ENCODE measurements at places on chromosomes 2 and 18. TPM values are rescaled to one million over a fixed set of nuclear protein-coding genes. Genes with fewer than 3 reads are reported as not detected.

The ROCK1 gene
- total RNA-seq, result 37.6 TPM

The NR4A2 gene
- 0.61 TPM for total RNA-seq

GRCh38 chr2:134392442-134393074, 138.7 kb downstream of the MGAT5 start:
- no peak for DNase-seq

DNA sequence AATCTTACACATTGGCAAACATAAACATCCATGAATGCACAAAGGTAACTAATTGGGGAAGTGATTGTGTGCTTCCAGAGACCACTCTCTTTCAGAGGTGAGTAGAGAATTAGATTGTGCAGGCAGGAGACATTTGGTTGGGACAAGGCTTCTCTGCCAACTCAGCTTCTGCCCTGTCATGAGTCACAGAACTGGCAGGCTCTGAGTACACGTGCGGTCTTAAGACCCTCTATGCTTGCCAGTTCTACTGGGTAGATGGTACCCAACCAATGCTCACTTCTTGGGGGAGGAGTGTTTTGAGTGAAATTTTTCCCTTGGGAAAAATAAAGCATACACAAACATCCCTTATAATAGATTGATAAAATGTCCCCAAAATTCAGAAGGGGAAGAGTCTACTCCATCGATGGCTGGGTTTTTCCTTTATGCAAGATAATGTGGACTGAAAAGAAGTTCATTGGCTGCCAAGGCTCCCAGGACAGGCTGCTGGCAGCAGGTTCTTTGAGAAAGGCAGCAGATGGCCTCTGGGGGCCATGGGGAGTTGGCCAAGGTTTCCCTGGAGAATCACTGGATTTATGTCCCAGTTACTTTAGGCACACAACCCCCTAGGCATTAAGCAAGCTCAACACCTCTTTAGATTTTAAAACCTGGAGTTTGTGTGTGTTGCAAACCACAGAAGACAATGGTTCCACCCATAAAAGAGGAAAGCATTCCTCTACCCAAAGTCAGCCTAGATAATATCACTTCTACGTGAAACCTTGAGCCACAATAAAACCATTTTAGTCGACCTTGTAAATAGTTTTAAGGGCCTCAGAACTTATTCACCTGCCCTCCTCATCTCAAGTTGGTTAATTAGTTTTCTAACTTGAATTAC, 417.0 kb downstream of the TXNL1 start:
- no peak for DNase-seq

GRCh38 chr2:210964141-210964764, 407.9 kb downstream of the CPS1 start:
- no peak for DNase-seq

DNA sequence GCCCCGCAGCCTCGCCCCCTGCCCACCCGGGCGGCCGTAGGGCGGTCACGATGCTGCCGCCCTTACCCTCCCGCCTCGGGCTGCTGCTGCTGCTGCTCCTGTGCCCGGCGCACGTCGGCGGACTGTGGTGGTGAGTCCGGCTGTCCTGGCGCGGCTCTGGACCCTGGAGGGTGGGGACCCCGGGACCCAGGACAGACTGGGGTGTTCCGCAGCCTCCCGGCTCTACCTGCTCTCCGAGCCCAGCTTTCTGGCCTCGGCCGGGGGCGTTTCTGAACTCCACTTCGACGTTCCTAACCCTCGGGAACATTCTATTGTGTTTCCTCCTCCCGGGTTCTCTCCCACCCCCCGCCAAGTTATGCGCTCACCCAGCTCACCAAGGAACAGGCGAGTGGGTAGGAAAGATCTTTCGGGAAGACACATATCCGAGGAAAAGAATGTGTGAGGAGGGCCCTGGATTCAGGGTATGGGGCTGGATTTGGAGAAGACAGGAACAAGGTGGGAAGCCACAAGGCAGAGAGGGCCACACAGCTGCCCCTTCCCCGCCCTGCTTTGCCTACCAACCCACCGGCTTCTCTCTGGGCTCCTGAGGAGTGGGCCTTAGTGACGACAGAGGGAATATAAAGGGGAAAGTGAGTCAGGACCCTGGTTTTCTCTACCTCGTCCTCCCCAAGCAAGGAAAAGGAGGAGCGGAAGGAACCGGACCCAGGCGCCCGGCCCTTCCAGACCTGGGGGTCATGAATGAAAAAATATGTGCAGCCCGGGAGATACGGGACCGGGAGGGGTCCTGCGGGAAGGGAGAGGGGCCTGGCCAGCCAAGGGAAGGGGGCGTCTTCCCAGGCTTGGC, 605 bp downstream of the WNT6 start:
- no peak for DNase-seq

DNA sequence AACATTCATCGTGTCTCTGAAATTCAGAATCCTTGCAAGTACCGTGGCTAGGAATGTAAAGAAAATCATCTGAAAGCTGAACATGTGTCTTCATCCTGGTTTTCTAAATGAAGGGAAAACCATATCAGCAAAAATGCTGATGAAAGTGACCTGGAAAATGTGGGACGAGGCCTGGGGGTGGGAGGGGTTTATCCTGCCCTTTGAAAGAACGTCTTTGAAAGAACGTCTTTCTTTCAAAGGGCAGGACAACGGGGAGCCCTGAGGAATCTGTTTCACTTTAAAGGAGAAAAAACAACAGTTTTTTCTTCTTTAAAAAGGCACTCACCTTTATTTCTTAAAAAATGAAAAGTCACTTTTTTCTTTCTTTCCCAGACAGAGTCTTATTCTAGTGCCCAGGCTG, 185.2 kb downstream of the ALPK2 start:
- DNase-seq, result no peak

DNA sequence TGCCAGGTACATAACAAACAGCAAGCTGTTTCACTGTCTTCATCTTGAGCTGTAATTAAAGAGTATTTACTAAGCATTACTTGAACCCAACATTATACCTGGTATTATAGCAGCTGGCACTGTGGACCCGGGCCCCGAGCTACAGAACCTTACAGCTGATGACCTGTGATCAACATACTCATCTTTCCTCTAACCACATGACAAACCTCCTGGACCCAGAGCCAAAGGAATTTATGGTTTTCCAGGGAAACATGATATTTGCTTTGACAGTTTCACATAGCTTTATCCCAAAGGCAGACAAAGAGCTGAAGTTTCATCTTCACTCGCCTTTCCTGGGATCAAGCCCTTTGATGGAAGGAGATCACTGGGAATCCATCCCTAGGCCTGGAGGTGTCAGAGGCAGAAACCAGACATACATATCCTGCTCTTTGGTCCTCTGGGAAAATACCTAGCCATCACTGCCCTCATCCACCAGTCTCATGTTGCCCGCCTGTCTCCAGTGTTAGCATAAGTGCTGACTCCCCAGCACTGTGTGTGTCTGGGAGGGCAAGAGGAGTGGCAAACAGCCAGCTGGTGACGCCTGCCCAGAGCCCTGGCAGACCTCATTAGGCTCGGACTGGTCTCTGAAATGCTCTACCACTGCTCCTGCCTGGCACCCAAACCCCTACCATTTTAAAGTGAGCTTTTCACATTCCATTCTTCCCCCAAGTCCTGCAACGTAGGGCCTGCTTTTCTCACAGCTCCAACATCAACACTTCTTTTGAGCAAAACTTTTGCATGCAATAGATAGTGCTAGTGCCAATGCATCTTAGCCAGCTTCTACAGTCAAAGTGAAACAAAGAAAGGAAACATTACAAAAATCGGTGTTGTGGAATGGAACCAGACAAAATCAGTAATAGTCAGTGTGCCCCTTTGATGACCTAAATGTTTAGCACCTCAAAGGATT, 138.8 kb upstream of the CTAGE1 start:
- DNase-seq, result no peak

DNA sequence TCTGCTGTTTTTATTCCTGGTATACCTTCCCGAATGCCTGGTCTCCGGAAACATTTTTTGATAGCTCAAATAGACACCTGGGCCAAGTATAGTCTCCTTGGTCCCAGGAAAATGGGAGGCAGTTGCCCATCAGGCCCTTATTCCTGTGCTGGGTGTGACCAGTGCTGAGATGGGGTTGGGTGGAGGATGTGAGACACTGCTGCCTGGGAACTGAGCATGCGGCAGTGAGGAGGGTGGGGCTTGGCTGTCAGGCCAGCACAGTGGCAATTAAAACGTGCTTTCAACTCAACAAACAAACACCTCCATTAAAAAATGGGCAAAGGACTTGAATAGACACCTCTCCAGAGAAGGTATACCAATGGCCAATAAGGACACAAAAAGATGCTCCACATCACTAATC, 12.5 kb downstream of the KLHL29 start:
- DNase-seq, result no peak

Data from thymus (tissue), 14 donors.